ENCODE measurements at places on chromosomes 2 and 18.

GRCh38 chr2:158291544-158292180 is 164.9 kb downstream of the CCDC148 start:
- no peak for DNase-seq

DNA sequence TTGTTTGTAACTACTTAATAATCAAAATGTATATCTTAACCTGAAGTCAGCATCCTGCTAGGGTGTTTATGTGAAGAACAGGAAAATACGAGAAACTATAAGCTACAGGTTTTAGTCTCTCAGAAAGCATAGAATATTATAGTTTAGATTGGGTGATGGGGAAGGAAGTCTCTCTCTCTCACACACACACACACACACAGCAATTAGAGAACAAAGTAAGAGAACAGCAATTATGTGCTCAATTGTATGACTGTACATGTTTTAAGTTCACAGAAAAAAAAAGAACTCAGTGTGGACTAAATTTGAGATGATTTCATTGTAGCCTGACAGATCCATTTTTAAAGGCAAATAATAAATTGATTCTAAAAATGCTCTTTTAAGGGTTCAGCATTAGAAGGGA is 94.3 kb upstream of the ZNF516 start:
- peak; percentile 38 for DNase-seq

GRCh38 chr18:62713651-62714247 is 1.6 kb upstream of the PHLPP1 start:
- peak; percentile 61 for DNase-seq

- DNase-seq = no peak
Observed at GRCh38 chr2:239309398-239310245, 91.2 kb downstream of the HDAC4 start.

DNA sequence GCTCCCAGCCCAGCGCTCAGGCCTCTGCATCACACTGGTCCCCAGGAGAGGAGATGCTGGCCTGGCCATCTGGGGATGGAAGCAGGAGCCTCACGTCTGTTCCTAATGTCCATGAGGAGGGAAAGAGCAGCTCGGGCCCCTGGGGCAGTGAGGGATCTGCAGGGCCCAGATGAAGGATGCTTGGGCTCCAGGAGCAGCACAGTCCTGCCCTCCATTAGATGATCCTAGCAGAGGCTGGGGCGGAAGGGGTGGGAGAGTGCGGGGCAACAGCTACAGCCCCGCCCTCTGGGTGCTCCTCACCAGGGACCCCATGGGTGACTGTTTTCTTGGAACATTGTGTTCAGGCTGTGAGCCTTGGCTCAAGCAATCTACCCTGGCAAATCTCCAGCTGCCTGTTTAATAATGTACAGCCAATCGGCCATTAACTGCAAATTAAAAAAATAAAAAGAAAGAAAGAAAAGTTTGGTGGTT is 49.7 kb downstream of the TNS1 start:
- no peak for DNase-seq

- DNase-seq = no peak
Observed at GRCh38 chr18:21203126-21203525, 38.9 kb upstream of the GREB1L start.

DNA sequence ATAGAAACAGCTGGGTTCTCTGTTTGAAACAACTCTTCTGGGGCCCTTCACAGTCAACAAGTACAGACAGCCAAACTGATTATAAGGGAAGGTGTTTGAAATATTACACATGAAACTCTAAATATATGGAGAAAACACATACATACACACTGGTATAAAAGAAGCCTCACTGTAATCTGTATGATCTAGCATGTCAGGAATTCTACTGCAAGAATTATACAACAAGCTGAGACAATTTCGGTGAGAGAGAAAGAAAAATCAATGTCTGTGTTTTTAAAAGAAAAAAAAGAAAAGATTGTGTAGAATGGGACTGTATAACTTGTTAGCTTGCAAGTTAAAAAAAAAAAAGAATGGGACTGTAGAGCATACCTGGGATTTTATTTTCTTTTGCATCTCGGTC is 26.3 kb downstream of the IRS1 start:
- DNase-seq = no peak

GRCh38 chr2:95022309-95023221 is 2.9 kb upstream of the MAL start:
- DNase-seq = peak; percentile 82

- DNase-seq = no peak
Observed at GRCh38 chr18:44458777-44459176, 221.9 kb upstream of the SETBP1 start.

- peak; percentile 100 for DNase-seq
Observed at GRCh38 chr18:47953471-47953931, 23.0 kb upstream of the SMAD2 start.

GRCh38 chr2:120352696-120353590 is 7.0 kb downstream of the INHBB start:
- no peak for DNase-seq

GRCh38 chr2:163655667-163656066 is 80.1 kb downstream of the FIGN start:
- no peak for DNase-seq

- no peak for DNase-seq
Observed at GRCh38 chr18:70058916-70059315, 111.2 kb upstream of the CD226 start.
